Activated naive CD4-positive, alpha-beta T cell treated with anti-CD3 and anti-CD28 coated beads, Interleukin-2, amount 50 U/mL, for 72 hours (primary cell): ENCODE measurements at places on chromosomes 13 and 19.

DNA sequence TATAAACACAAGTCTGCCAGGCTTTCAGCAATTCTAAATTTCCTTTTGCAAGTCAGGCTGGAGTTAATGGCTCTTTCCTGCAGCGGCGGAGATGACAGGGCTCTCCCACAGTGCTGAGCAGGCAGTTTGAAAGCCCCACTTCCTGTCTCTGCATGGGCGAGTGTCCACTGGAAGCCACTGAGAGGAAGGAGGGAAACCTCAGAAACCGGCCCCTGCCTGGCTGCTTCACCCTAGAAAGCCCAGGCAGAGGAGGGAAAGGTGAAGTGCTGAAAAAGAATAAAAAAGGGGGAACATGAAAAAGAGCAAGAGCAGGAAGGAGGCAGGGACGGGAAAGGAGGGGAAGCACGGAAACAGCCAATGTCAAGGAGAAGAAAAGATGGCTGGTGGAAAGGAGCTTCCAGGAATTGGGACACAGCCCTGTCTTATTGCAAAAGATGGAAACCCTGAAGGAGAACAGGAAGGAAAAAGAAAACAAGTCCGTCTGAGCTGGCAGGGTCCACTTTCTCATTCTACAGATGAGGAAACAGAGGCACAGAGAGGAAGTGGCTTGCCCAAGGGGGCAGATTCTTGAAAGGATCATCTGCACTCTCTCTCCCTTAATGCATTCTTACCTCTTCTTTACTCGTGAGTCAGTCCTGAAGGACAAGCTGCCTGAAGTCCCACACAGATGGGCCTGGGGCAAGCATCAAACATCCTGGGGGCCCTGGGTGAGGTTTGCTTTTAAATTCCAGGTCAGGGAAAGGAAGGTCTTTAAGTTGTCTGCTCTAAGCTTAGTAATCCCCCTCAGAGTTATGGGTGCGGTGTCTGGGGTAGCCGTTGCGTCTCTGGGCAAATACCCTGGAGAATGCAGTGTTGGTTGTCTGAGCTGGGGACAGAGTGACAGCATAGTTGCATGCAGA, 38.8 kb upstream of the ALOX5AP start:
- DNase-seq: no peak

- no peak for DNase-seq
Measured at GRCh38 chr13:43244481-43244880, 221.1 kb downstream of the DNAJC15 start.

DNA sequence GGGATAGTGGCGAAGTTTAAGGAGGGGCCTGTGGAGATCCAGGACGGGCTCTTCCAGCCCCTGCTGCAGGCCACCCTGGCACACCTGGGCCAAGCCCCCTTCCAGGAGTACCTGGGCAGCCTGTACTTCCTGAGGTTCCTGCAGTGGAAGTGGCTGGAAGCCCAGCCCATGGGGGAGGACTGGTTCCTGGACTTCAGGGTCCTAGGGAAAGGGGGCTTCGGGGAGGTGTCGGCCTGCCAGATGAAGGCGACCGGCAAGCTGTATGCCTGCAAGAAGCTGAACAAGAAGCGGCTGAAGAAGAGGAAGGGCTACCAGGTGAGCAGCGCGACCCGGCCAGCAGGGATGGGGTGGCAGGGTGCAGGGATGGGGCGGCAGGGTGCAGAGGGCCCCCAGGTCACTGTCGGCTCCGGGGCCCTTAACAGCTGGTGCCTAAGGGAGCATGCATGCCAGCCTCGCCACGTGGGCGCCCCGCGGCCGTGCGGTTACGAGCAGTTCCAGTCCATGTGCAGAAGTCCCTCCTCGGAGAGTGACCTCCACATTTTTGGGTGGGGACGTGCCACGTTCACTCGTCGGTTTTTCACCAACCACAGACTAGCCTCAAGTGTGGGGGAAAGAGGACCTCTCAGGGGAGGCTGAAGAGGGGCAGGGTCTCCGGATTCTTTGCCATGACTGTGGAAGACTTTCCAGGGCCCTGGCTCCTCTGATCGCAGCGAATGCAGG, 912 bp downstream of the GRK1 start:
- no peak for DNase-seq

GRCh38 chr19:9171393-9171991, 7.3 kb upstream of the OR7D2 start:
- no peak for DNase-seq

DNA sequence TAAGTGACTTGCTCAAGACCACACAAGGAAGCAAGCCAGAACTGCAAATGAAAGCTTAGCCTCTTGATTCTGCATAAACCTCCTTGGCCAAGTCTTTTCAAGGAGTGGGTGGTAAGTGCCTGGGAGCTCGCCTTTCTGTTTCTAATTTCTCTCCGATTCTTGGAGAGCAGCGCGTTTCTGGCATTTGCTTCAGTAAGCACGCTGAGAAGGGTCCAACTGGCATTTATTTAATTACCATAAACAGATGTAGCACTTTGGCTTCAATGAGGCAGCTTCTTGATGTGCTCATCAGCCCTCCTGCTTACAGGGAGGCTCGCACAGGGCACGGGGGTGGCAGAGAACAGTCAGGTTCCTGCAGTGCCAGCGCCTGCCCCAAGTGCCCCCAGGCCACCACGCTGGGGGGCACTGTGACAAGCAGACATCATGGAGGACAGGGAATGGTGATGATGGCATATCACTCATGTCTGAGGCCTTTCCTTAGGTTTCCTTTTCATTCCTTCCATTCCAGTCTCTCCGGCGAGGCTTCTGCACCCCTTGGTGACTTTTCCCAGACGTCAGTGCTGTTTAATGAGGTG, 13.3 kb downstream of the SIAH3 start:
- DNase-seq: no peak

GRCh38 chr19:18415178-18415867, 3.9 kb upstream of the SSBP4 start:
- DNase-seq: no peak

DNA sequence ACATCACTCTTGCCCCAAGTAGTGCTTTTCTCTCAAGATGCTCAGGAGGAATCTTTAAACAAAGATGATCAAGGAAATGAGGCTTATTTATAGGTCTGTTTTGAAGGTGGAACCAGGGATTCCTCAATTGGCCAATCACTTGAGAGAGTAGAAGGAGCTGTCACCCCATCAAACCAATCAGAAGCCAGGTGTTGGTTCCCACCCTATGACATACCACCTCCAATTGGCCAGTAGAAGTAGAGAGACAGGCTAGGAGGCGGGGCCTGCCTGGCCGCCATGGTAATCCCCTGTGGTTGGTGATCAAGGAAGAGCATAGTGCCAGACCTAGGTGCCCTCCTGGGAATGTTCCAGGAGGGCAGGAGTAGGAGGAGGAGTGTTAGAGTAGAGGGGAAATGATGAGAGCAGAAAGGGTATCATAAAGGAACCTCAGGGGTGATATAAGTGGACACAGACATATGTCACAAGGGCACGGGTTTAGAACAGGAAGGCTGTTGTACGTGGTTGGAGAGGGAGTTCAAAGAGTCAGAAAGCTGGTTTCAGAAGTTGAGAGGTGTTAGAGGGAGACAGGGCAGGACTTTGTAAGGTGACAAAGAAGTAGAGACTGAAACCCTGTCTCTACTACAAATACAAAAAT, 10.5 kb downstream of the PMIS2 start:
- DNase-seq: no peak

DNA sequence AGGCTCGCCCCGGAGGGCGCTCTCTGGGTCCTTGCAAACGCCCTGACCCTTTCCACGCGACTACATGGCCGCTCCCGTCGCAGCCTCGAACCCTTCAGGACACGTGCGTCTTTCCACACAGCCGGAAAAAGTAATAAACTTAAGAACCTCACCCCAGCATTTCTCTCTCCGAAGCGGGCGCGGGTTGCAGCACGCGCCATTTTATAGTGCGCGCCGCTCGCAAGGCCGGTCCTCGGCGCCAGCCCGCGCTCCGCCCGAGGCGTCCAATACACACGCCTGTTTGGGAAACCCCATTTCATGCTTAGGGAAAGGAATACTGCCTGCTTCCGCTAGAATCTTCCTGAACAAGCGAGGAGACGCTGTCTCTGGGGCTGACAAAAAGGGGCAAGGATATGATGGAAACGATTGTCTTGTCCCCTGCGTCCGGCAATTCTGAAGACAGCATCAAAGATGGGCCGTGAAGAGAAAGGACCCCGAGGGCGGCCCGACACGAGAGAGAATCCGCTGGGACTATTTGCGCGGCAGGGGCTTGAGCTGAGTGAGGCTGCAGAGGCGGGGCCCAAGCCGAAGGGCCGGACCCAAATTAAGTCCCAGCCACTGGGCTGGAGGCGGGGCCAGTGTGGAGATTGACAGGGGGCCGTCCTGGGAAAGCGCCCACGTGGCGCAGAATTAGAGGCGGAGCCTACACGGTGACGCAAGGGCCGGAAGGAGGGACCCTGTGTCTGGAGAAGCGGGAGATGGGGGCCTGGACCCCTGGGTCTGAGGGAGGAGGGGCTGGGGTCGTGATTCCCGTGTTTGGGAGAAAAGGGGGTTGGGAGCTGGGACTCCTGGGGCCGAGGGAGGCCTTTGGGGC, 14.4 kb downstream of the ACP4 start:
- DNase-seq: peak; percentile 97

DNA sequence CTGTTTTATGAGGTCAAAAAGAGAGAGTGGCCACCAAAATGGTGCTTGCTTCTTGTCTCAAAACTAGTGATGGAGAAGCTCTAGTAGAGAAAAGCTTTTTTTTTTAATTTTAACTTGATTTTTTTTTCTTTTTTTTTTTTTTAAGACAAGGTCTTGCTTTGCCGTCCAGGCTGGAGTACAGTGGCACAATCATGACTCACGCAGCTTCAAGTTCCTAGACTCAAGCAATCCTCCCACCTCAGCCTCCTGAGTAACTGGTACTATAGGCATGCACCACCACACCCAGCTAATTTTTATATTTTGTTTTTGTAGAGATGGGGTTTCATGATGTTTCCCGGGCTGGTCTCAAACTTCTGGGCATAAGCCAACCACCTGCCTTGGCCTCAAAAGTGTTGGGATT, 279.0 kb downstream of the TBC1D4 start:
- DNase-seq: no peak

DNA sequence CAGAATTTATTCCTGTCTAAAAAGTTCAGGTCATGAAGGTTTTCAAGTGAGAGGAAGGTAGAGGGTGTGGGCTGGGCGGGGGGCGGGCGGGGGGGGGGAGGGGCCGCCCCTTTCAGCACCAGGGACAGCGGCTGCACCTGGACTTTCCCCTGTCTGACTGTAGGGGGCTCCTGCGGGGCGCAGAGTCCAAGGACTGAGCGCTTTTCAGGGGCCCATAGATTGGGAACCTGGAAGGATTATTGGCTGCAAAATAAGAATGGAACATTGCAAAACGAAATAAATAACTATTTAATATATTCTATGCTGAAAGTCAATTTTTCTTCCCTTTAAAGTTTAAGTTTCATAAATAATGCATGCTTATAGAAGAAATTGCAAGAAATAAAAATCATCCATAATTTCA, 8.9 kb upstream of the CYP4F3 start:
- DNase-seq: no peak

DNA sequence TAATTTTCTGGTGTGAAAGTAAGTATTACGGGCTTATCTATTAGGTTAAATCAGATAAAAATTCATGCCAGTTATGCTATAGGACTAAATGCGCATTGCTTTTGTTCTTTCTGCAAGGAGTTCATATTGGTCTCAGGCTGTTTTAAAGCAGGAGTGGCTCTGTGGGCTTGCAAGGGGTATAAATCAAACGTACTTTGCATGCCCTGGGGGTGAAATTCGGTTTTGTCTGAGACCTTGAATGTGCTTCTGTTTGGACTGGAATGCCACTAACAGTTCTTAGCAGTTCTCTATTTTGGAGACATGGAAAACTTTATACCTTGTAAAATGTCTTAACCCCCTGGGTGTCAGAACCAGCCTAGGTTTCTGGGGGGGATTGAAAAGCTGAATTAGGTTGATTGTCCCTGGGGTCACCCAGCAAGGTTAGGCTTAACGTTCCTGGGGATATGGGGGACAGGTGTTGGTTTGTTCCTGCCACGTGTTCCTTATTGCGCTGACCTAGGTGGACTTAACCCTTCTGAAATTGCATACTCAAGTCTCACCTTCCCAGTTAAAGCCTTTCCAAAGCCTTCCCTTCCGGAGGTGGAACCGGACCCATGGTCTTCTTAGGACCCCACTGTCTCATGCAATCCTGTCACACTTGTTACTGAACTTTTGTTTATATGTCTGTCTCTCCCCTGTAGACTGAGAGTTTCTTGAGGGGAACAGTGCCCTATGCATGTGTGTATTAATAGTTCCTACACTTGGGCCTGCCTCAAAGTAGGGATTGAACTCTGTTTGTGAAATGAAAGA, 182.2 kb downstream of the LMO7 start:
- no peak for DNase-seq

DNA sequence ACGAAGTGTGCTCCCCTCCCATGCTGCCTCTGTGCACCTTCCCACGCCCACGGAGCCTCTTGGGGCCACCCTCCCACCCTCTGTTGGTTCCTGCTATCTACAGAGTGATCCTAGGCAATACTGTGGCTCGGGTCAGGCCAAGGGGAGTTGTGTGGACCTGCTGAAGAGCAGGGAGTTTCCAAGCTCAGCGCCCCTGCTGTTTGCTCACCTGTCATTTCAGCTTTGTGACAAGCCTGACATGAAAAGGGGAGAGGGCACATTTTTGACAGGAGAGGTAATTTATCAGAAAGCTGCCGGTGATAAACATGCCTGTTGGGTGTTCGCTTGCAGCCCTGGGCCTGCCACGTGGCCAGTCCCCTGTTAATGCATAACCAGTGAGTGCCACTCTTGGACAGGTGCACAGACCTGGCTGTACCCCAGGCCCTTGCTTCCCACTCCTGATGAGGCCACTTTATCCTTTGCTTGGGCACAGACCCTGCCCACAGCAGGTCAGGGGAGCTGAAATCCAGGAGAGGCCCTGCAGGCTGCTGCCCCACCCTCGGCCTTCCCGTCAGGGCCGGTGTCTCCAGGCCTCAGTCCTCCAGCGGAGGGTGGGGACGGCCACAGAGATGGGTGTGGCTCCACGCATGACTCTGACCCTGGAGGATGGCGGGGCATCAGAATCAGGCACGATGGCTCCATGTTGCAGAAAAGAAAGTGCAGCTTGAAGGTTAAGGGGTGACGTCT, 201.5 kb upstream of the GPR12 start:
- DNase-seq: no peak

DNA sequence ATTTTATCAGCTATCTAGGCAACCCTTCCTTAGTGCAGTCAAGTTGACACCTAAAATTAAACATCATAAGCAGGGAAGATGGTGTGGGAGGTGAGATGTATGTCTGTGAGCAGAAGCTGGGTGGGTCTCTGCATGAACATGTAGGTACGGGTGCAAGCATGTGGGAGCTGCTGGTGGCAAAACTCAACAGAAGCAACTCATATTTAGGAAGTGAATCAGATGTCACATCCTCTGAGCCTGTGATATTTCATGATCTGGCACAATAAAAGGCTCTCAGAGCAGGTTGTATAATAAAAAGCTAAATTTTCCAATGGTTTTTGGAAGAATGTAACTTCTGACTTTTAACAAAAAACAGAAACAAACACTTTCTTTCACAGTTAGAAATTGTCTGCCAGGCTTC, 44.4 kb downstream of the C1QTNF9 start:
- DNase-seq: no peak

- no peak for DNase-seq
Measured at GRCh38 chr13:76316998-76317527, 569.1 kb downstream of the KCTD12 start.

DNA sequence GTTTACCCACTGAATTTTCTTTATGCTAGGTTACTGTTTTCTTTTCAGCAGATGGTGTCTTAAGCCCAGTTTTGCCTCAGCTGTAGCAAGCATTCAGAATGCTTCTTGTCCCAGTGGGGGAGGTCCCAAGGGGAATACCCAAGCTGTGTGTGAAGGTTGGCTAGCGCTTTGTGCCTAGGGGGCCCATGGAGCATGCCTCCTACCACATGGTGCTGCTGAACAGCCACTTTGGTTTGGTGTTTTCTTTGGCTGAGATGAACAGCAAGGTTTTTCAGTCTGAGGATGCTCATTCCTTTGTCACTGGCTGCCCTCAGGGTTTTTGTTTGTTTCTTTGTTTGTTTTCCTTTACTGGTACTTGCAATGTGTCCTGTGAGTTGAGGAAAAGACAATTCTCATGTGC, 99.0 kb downstream of the PCDH20 start:
- no peak for DNase-seq
